ENCODE measurements at places on chromosomes 3 and 15.

- DNase-seq, result no peak
These were observed 114.0 kb downstream of the LRRC28 start for GRCh38 chr15:99365242-99365641.

GRCh38 chr3:49500205-49500731 lies 30.2 kb downstream of the DAG1 start:
- DNase-seq, result no peak

DNA sequence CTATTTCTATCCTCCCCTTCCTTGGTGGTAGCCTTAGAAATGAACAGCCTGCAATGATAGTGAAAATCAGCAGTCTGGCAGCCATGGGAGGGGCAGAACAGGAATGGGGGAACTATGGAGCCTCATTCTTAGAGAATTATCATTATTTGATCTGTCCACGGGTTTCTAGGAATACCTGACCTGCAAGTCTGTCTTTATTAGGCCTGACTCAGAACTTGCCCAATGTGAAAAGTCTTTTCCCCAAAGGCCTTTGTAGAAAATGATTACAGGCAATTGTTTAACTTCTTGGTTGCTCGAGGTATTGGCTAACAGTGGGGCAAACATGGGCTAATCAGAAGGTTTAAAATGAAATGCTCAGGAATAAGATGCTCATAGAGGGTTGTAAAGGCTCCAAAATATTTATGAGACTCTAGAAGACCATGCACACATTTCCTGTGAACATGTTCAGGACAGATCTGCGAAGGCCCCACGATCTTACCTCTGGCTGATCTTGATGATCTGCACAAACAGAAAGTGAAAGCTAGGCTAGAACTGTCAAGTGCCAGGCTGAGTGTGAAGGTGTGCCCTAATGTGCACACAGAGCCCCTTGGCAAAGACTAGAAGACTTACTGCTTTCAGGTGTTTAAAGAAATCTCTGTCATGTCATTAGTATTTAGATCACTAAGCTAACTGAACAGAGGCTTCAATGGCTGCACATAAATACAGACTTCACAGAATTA lies 39.6 kb upstream of the LAMP3 start:
- no peak for DNase-seq

GRCh38 chr3:139308560-139308959 lies 35.3 kb upstream of the MRPS22 start:
- no peak for DNase-seq

DNA sequence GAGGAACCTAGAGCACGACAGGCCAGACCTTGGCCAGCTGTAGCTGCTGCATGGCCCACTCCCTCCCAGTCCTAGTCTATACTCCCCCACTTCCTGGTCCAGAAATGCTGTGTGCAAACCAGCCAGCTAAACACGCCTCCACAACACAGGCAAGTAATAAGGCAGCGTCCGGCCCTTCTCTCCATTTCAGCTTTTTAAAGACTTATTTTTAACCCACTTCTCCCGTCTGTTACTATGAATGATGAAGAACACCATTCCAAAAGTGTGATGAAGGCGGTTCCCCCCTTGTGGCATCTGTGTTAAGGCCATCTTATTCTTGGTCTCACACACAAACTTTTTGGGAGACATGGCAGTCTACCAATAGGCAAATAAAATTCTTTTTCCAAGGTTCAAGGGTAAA lies 164.1 kb upstream of the CHRNA7 start:
- DNase-seq, result no peak

DNA sequence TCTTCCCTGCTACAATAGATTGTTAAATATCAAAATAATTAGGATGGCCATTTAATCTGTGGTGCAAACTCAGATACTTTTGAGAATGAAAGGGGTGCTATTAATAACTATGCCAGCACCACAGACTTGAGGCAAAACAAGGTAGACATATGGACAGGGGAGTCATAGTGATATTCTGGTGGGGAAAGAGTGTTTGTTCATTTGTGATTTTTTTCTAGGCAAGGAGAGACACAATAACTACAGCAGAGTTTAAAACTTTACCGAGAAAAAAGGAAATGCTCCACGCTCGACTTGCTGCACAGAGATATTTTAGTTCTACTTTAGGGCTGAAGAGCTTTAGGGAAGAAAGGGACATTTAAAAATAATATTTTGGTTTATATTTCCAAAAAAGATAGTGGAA lies 611.2 kb upstream of the GRM7 start:
- no peak for DNase-seq

All from stimulated activated CD8-positive, alpha-beta memory T cell treated with anti-CD3 and anti-CD28 coated beads, Interleukin-12 subunit alpha, Interleukin-12 subunit beta, amount 100 ng/mL, for 4 hours (primary cell).